ENCODE measurements at places on chromosomes 3 and 15. TPM values are rescaled to one million over a fixed set of nuclear protein-coding genes. Genes with fewer than 3 reads are reported as not detected.

- DNase-seq: no peak
These were observed 494.8 kb downstream of the FHIT start for GRCh38 chr3:60756241-60757030.

GRCh38 chr15:39479911-39480310 is 101.0 kb upstream of the THBS1 start:
- DNase-seq: no peak

- DNase-seq: peak; percentile 72
These were observed 75.9 kb downstream of the SCN5A start for GRCh38 chr3:38573556-38573955.

DNA sequence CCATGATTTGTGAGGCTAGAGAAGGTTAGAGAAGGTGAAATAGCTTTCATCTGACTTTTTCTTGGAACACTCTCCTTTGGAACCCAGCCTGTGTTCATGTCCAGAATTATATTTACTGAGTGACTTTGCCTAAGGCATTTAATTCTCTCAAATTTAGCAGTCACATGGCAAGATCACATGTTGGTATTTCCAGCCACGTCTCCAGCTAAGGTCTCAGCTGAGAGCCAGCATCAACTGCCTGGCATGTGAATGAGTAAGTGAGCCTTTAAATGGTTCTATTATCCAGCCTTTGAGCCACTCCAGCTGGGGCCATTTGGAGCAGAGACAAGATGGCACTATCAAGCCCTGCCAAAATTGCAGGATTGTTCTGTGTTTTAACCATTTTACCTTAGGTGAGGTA is 130.2 kb upstream of the SGO1 start:
- no peak for DNase-seq

- DNase-seq: no peak
These were observed 5.1 kb downstream of the SLC51B start for GRCh38 chr15:65050270-65050669.

- no peak for DNase-seq
These were observed 184.6 kb upstream of the AGTR1 start for GRCh38 chr3:148513096-148513543.

- no peak for DNase-seq
These were observed 77.4 kb upstream of the SLC4A7 start for GRCh38 chr3:27561576-27561975.

- no peak for DNase-seq
These were observed 2.0 kb downstream of the WNT5A start for GRCh38 chr3:55484801-55485791.

- no peak for DNase-seq
These were observed 70.0 kb downstream of the CFAP20DC start for GRCh38 chr3:58979840-58980239.

- no peak for DNase-seq
These were observed 53.0 kb downstream of the SV2B start for GRCh38 chr15:91152896-91153581.

The ATP8B4 gene
- total RNA-seq: 31.5 TPM

The SLC12A8 gene
- 2.3 TPM for total RNA-seq

The PPIP5K1 gene
- 63.5 TPM for total RNA-seq

The ZKSCAN7 gene
- 2.7 TPM for total RNA-seq

Measured in mesenteric fat pad (tissue), 1 donor.